T-helper 2 cell (primary cell): ENCODE measurements at places on chromosomes 6 and 20.

DNA sequence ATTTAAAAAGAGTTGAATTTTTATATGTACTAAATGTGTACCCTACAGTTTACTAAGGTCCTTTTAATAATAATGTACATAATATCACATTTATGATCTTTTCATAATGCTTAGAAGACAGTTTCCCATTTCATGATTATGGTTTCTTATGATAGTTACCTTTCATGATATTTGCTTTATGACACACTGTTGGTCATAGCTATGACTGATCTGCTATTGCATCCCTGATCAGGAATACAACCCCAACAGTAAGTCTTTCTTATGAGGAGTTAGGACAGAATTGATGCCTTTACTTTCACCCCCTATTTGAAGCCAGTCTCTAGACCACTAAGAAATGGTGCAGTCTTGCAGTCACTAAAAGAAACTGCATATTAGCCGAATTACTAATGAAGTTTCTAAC, 31.0 kb downstream of the LCA5 start:
- DNase-seq: no peak

GRCh38 chr20:10739134-10739533, 65.3 kb upstream of the JAG1 start:
- DNase-seq: no peak

DNA sequence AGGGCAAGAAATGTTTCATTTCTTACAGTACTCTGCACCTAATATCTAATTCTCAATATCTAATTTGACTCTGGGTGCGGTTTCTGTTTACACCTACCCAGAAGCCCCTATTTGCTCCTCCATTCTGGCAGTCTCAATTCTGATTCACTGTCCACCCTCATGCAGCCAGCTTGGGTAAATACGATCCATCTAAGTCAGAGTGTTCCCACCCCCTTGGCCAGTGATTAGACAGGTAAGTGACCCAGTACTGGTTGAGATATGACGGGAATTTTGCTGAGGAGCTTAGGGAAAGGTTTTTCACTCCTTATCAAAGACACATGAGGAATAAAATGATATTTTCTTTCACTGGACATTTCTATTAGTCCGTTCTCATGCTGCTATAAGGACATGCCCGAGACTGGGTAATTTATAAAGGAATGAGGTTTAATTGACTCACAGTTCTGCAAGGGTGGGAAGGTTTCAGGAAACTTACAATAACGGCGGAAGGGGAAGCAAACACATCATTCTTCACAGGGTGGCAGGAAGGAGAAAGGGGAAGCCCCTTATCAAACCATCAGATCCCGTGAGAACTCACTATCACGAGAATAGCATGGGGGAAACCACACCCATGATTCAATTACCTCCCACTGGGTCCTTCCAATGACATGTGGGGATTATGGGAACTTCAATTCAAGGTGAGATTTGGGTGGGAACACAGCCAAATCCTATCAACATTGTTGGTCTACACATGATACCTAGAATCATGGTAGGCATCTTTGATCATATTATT, 29.4 kb downstream of the GLO1 start:
- no peak for DNase-seq

- no peak for DNase-seq
These were observed 10.5 kb downstream of the NT5E start for GRCh38 chr6:85460154-85460920.

GRCh38 chr6:18080544-18080943, 41.9 kb downstream of the NHLRC1 start:
- DNase-seq: no peak

DNA sequence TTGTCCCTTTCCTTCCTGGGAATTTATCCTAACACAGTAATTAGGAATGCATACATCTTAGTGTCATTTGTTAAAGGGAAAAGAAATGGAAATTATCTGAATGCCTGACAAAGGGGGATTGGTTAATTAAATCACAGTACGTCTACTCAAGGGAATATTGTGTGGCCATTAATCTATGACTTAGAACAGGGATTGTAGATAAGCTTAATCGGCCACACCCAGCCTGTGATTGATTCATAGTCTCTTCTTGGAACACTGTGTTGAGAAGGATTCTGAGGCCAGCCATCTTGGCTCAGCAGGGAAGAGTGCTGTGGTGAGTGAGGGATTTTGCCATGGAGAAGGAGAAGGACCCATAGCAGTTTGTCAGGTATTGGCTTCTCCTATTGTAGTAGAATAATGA, 50.5 kb downstream of the CTNNBL1 start:
- no peak for DNase-seq

DNA sequence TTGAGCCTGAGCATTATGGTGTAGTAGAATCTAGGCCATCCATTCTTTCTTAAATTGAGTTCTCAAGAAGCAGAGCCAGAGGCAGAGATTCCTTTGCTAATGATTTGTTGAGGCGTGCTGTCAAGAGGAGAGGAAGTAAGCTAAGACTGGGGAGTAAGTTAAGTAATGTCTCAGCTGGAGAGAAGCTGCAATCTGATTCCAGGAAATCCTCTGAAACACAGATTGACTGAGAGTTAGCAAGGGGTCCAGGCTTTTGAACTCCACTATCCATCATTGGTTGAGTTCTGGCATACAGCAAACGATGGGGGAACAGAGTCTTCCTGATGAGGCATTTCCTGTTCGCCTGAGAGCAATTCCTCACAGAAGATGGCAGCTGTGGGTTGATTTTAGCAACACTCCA, 207.4 kb upstream of the RAB32 start:
- DNase-seq: no peak

DNA sequence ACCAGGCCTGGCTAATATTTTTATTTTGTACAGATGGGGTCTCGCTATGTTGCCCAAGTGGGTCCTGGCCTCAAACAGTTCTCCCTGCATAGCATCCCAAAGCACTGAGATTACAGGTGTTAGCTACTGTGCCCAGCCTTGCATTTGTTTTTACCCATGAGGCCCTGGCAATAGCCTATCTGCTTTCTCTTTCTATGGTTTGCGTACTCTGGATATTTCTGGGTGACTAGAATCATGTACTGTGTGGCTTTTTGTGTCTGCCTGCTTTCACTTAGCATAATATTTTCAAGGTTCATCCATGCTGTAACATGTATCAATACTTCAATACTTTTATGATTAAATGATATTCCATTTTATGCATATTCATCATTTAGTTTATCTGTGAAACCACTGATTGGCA, 451.7 kb downstream of the GRIK2 start:
- no peak for DNase-seq

DNA sequence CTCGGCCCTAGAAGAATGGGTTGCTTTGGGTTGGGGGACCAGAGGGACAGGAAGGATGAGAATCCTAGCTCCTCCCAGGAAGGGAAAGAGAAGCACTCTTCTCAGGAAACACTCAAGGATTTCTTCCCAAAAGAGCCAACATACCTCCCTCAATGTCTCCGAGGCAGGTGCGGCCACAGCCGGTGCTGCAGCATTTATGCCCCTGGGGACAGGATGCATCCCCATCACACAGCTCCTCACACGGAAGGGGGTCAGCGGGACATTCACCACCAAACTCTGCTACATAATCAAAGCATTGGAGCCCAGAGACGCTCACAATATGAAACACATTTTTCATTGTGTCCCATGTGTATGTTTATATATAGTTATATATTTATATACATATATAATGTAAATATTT, 14.8 kb downstream of the WFDC3 start:
- DNase-seq: no peak

DNA sequence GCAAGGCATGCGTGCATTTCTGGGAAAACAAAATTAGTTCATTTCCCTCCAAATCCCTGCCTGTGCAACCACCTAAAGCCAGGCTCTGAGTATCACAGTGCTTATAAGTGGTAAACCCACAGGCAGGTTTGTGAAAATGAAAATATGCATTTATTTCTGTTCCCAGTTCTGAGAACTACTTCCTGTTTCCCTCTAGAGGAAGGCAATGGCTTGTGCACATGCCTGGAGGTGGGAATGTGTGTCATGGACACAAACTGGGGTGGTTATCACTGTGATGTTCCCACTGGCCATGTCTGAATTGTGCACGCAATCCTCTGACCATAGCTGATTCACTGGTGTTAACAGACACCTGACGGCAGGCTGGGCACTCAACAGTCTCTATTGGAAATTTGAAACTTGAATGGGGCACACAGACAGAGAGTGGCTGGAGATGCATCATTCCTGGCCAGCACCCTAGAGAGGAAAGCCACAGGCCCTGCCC, 26.3 kb downstream of the FAM110A start:
- DNase-seq: no peak

DNA sequence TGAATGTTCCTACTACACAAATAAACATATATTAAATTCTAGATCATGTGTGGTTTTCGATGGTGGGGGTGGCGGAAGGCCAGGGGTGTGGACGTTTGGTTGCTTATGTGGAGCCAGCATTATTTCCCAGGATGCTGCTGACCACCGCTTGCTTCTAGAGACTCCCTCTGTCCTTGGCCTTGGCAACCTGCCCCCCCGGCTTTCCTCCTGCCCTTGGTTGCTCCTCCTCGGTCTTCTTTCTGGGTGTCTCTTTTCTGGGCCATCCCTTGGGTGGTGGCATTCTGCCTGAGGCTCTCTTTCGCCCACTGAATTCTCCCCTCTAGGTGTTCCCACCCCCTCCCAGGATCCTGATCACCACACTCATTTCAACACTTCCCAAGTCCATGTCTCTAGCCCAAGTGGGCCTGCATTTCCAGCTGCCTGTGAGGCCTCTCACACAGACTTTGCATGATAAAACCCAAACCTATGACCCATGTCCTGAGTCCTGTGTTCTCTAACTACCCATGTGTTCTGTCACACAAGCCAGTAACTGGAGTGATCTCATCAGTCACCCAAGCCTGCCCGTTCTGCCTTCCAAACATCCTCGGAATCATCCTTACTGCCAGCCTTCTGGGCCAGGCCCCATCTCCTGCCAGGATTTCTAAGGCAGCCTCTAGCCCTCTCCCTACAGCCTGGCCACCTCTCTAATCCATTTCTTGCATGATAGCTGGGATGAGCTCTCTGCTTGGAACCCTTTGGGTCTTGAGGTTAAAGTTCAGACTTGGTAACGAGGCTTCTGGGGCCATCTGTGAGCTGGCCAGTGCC, 71.2 kb downstream of the CDS2 start:
- no peak for DNase-seq

GRCh38 chr20:39935901-39936300, 753.1 kb downstream of the MAFB start:
- DNase-seq: no peak

- no peak for DNase-seq
These were observed 18.8 kb downstream of the KCNK5 start for GRCh38 chr6:39210450-39210849.

DNA sequence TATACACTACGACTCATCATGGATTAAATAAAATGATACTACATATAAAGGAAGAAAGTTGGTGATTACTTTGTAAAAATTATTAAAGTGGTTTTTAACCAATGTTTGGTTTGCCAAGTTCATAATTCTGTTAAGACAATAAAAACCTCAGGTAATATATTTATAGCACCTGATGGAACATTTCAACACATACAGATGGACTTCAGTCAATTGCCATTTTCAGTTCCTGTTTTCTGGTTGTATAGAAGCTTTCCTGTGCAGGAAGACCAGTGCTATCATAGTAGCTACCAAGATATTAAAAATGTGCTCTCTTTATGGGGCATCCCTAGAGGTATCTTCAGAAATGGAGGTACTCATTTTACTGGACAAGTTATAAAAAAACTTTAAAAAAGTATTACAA, 1686.4 kb downstream of the GRIK2 start:
- DNase-seq: no peak

DNA sequence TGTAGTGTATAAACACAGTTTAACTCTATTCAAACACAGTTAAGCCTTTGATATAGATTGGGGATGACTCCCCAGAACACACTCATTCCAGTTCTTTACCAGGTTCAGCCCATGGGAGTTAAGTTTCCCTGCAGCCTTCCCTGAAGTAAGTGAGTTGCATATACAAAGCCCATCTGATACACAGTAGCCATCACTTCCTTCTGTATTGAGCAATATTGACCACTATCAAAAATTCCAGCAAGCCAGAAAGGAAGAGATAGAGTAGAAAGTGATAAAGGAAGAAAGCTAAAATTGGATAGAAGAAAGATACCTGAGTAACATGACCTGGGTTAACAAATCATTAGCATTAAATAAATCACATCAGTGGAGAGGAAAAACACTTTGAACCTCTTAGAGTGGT, 34.6 kb downstream of the DEFB114 start:
- no peak for DNase-seq

GRCh38 chr6:11143394-11144371, 32.2 kb upstream of the ERVFRD-1 start:
- no peak for DNase-seq

DNA sequence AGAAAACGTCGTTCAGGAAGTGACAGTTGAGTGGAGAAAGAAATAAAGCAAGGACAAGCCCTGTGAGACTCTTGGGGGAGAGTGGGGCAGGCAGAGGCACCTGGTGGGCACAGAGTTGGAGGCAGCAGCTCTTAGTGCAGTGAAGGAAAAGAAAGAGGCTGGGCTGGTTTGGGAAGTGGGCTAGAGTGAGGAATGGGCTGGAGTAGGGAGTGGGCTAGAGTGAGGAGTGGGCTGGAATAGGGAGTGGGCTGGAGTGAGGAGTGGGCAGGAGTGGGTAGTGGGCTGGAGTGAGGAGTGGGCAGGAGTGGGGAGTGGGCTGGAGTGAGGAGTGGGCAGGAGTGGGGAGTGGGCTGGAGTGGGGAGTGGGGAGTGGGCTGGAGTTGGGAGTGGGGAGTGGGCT, 43.7 kb upstream of the BCAS1 start:
- DNase-seq: no peak

GRCh38 chr20:11173916-11174315, 500.1 kb upstream of the JAG1 start:
- no peak for DNase-seq

- DNase-seq: no peak
These were observed 185.5 kb downstream of the SCP2D1 start for GRCh38 chr20:18999086-18999485.

GRCh38 chr6:153424719-153425400, 293.8 kb upstream of the RGS17 start:
- DNase-seq: no peak

GRCh38 chr6:36642913-36643817, 35.3 kb upstream of the CDKN1A start:
- no peak for DNase-seq

GRCh38 chr6:5497896-5498578, 236.7 kb downstream of the FARS2 start:
- DNase-seq: no peak

- DNase-seq: no peak
These were observed 186.3 kb downstream of the ADGB start for GRCh38 chr6:146785001-146785585.

GRCh38 chr6:40419377-40419776, 167.8 kb downstream of the LRFN2 start:
- no peak for DNase-seq

DNA sequence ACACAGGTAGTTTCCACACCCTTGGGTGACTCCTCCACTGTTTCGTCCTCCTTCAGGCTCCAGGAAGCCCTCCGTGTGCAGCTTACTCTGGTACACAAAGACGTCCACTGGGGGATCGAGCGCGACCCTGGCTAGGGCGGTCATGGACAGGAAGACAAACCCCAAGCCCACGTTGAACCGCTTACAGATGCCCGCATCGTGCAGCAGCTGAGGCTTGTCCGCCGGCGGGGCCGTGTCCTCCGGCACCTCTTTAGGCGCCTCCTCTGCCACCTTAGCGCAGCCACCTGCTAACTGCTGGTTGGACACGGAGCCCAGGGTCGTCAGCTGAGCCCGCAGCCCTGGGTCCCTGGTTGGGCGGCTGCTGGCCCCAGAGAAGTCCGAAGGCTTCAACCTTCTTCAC, 309.0 kb upstream of the BTBD3 start:
- DNase-seq: no peak
